ENCODE measurements at places on chromosomes 12 and 14. TPM values are rescaled to one million over a fixed set of nuclear protein-coding genes. Genes with fewer than 3 reads are reported as not detected.

The DPPA3 gene
- not detected for total RNA-seq

The SLCO1B1 gene
- not detected for total RNA-seq

The ABCC9 gene
- 0.03 TPM for total RNA-seq

DNA sequence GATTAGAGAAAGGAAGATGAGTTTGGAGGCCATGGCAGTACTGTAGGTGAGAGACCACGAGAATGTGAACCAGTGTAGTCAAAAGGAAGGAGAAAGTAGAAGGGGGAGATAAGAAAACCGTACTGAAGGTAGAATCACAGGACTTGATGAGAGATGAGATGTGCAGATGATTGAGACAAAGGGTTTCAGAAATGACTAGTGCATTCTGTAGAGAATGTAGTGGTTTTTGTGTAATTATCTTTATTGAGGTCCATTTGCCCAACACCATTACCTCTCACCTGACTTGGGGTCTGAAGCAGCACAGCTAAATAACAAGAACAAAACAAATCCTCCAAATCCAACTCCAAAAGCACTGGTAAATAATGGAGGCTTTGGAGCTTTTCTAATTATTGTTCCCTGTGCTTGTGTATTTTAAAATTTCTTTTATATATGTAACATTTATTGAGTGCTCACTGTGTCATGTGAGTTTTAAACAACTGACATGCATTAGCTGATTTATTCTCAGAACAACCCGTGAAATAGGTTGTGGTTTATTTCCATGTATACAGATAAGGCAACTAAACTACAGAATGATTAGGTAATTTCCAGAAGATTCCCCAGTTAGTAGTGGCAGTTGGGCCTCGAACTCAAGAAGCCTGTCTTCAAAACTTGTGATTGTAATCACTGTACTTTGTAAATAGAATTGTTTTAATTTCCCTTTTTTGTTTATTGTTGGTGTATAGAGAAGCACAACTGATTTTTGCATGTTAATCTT is 390.0 kb downstream of the AEBP2 start:
- H3K4me3 ChIP-seq: no peak overlapping the region
- H3K36me3 ChIP-seq: no peaks in the 10 kb centered on the region
- H3K27me3 ChIP-seq: no peaks in the 10 kb centered on the region
- DNase-seq: no peak
- H3K4me1 ChIP-seq: no peaks in the 10 kb centered on the region

DNA sequence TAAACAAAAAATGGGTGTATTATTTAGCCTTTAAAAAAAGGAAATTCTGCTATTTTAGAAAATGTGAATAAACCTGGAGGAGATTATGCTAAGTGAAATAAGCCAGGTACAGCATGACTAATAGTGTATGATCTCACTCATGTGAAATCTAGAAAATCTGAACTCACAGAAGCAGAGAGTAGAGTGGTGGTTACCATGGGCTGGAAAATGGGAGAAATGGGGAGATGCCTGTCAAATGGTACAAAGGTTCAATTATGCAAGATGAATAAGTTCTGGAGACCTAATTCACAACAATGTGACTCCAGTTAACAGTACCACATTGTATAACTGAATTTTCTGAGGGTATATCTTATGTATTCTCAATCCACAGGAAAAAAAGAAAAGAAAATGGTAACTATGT is 17.4 kb upstream of the LEMD3 start:
- H3K4me1 ChIP-seq: no peaks in the 10 kb centered on the region
- no peak overlapping the region for H3K27ac ChIP-seq
- no peak for DNase-seq
- peaks cover 15% of the 10 kb centered on the region for H3K27me3 ChIP-seq
- H3K36me3 ChIP-seq: no peaks in the 10 kb centered on the region
- H3K4me3 ChIP-seq: no peak overlapping the region

DNA sequence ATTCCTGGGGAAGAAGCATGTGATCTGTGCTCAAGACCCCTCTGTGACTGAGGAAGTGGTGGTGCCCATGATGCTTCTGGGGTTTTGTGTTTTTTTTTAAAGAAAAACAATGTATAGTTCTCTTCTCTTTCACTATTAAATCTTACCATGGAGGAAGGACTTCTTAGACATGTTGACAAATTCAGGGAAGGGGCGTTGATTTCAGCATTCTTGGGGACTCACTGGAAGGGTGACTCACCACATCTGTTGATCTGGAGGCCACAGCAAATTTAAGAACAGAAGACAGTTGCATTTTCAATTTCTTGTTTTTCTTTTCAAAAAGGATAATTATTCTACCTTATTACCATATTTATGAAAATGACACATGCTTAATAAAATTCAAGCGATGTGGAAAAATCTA is 152.9 kb upstream of the RTL1 start:
- H3K4me1 ChIP-seq: no peaks in the 10 kb centered on the region
- no peaks in the 10 kb centered on the region for H3K36me3 ChIP-seq
- no peak overlapping the region for H3K4me3 ChIP-seq
- no peak for DNase-seq

DNA sequence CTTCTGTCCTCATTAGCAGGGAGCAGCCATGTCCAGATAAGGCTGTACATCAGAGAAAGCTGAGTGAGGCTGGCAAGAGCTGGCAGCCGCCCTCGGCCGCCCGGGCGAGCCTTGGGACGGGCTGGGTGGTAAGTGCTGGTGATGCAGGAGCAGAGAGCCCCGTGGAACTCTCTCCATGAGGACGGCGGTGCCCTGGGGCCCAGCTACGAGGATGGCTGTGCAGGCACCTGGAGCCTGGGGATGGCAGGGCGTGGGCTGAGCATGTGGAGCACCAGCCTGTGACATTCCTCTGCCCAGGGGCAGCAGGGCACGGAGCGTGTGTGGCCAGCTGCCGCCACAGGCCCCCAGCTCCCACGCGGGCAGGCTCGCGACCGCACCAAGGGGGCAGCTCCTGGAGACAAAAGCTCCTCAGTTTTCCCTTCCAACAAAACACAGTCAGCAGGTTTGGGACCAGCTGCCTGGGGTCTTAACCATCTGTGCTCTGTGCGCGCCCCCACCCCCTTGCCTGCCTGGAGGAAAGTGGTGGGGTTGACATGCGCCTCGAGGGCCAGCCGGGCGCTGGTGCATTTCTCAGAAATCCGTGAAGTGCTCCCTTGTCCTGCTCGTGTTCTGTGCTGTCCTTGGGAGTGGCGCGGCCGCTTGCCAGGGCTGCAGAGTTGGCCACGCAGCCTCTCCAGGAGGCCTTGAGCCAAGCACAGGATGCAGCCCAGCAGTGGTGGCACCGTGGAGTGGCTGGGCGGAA is 21.4 kb downstream of the PACS2 start:
- H3K4me1 ChIP-seq: no peaks in the 10 kb centered on the region
- H3K27me3 ChIP-seq: no peaks in the 10 kb centered on the region
- H3K27ac ChIP-seq: no peak overlapping the region

GRCh38 chr14:74425525-74426201 is 347 bp downstream of the SYNDIG1L start:
- no peaks in the 10 kb centered on the region for H3K36me3 ChIP-seq
- H3K4me3 ChIP-seq: no peak overlapping the region
- DNase-seq: no peak
- no peaks in the 10 kb centered on the region for H3K4me1 ChIP-seq

- H3K4me1 ChIP-seq: peaks cover 4% of the 10 kb centered on the region
- H3K36me3 ChIP-seq: no peaks in the 10 kb centered on the region
- no peaks in the 10 kb centered on the region for H3K27me3 ChIP-seq
- H3K27ac ChIP-seq: no peak overlapping the region
- H3K4me3 ChIP-seq: no peak overlapping the region
- no peak for DNase-seq
These were observed 1.3 kb upstream of the TSFM start for GRCh38 chr12:57781244-57781643.

The ADAM20 gene
- 0.31 TPM for total RNA-seq

DNA sequence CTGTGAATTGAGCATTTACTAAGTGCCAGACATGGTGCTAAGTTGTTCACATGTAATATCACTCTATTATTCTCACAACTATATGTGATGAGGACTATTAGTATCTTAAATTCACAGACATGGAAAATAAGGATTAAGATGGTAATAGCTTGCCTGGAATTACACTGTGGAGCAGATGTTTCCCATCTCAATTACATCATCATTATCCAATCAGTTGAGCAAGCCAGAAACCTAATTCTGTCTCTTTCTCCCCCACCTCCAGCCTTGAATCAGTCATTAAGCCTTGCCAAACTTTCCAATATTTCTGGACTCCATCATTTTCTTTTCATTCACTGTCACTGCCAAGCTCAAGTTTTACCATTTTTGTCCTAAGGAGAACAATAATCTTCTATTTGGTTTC is 287.8 kb upstream of the KITLG start:
- no peak for DNase-seq
- no peaks in the 10 kb centered on the region for H3K27me3 ChIP-seq
- no peaks in the 10 kb centered on the region for H3K4me1 ChIP-seq
- no peak overlapping the region for H3K4me3 ChIP-seq
- H3K36me3 ChIP-seq: no peaks in the 10 kb centered on the region

DNA sequence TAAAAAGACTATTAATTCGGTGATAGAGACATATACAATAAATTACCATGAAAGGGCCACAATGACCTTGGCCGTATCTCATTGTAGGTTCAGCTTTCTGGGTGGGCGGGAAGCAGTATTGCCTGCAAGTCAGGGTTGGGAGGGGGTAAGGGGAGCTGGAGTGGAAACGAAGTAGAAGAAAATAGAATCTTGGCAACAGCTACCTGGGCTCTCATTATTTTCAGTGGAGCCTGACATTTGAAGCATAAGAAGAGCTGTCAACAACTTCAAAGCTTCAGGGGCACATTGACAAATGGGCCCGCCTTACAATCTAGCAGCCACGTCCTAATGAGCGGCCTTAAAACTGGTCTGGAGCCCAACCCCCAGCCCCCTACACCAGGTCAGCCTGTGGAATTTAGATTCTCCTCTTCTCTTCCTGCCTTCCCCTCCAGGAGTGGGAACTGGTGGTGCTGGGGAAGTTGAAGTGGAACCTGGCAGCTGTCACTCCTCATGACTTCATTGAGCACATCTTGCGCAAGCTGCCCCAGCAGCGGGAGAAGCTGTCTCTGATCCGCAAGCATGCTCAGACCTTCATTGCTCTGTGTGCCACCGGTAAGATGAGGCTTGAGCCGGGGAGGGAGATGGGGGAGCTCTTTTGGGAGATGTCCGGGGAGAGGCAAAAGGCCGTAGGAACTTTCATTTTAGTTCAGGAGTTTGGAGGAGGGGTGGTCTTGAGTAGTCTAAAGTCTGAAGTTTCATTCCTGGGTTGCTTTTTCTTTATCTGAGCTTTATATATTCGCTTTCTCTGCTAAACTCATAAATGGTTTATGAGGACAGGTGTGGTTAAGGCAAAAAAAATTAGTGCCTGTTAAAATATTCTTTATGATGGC is 5.0 kb downstream of the CCND2 start:
- no peaks in the 10 kb centered on the region for H3K36me3 ChIP-seq
- H3K4me3 ChIP-seq: no peak overlapping the region

DNA sequence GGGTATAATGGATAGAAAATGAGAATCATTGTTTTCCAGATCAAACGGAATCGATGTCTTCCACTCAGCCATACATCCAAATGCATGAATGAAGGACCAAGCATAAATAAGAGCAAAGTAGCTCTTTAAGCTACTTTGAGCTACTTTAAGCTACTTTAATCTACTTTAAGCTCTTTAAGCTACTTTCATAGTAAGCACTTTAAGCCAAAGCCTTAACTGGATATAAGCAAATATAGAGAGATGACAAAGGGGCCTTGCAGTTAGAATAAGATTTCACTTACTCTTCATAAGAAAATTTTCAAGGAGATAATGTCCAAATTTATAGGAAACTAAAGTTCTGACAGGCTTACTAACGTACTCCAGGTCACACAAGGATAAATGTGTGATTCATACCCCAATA is 355.6 kb upstream of the KITLG start:
- no peak for DNase-seq
- H3K4me3 ChIP-seq: no peak overlapping the region
- H3K27me3 ChIP-seq: no peaks in the 10 kb centered on the region

The GARIN6 gene
- not detected for total RNA-seq
